ENCODE measurements at places on chromosomes 4 and X.

DNA sequence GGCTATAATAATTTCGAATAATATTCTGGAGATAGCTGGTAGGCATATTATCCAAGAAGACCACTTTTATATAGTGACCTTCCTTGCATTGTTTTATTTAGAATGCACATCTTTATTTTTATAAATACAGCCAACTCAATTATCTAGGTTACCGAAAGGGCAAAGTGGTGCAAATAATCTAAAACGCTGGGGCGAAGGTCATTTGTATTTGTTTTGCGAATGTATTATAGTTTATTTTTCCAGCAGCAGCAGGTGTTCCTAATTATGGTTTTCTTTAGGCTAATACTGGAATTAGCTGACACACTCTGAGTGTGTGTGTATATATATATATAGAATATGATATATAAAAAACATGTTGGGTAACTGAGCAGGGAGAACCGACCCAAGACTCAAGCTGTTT is 48.1 kb upstream of the RAP2C start:
- DNase-seq = no peak

DNA sequence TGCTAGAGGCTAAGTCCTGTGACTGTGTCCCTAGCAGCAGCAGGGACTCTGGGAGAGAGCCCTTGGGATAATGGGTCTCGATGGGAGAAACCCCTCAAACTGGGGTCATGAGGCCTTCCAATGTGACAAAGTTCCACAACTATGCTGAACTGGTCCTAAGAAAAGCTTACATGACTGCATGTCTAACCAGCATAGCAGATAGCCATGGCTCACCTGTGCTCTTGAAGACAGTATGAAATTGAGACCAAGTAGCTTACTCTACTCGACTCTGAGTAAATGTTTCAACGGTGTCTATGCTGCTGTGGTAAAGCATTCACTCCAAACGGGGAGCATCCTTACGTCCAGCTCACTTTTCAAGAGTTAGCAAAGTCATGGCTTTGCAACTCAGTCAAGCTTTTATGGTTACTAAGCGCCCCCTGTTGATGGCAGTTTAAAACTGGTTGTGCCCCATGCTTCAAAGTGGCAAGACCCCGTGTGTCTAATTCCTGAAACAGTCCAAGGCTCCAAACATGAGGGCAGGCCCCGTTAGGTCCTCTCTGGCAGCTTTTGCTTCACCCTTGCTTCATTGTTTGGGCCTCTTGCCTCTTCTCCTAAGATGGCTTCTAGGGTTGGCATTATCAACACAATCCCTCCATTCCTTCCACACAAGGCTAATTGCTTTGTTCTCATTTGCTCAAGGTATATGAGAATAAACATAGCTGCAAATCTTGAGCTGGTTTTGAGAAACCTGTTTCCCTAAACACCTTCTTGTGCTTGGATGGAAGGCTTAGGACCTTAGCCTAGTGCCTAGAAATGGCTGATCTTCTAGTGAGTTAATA is 46.6 kb downstream of the CCNG2 start:
- peak; percentile 79 for DNase-seq

GRCh38 chrX:93598076-93598475 is 75.3 kb downstream of the NAP1L3 start:
- no peak for DNase-seq

- DNase-seq = no peak
Measured at GRCh38 chrX:24214568-24214967, 65.0 kb downstream of the ZFX start.

DNA sequence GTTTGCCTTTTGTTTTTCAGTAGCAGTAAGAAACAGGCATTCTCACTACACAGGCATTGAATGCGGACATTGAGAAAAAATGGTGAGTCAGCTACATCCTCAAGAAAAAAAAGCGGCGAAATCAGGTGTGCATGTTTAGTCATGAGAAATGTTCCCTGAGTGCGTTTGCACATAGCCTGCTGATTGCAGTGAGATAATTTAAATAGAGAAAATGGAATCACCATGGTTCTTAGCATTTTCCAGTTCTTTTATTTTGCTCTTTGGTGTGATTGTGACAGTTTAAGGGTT is 54.1 kb upstream of the CLDN34 start:
- DNase-seq = no peak

GRCh38 chr4:159983082-159983481 is 880.2 kb downstream of the RAPGEF2 start:
- no peak for DNase-seq

GRCh38 chr4:24836661-24837242 is 41.4 kb downstream of the SOD3 start:
- DNase-seq = no peak

DNA sequence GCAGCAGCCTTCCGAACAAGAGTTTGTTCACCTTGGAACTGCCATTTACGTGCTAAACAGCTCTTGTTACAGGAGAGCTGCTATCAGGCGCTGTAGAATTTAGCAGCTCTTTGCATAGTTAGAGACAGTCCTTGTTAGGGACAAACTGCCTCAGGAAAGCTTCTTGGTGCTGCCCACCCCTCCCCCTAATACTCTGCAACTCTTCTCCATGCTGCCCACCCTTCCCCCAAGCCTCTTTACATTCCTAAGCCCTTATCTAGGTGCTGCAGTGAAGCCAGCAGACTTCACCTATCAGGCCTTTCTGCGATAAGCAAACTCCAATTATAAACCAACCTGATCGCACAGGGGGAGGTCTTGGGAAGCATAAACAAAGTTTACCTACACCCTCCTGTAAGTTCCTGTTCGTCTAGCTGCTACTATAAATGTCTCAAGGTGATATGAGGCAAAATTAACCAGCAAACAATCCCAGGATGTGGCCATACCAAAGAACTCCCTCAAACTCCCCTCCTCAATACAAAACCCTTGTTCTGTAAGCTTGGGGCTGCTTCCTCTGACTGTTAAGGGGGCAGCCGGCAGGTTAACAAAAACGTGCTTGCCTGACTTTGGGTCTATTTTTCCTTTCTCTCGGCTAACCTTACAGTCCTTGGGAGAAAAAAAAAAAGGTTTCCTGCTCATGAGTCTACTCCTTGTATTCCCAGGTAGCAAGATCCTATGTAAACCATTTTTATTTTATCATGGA is 74.0 kb upstream of the GC start:
- DNase-seq = no peak

- DNase-seq = no peak
Measured at GRCh38 chr4:101813604-101814003, 23.1 kb downstream of the BANK1 start.

DNA sequence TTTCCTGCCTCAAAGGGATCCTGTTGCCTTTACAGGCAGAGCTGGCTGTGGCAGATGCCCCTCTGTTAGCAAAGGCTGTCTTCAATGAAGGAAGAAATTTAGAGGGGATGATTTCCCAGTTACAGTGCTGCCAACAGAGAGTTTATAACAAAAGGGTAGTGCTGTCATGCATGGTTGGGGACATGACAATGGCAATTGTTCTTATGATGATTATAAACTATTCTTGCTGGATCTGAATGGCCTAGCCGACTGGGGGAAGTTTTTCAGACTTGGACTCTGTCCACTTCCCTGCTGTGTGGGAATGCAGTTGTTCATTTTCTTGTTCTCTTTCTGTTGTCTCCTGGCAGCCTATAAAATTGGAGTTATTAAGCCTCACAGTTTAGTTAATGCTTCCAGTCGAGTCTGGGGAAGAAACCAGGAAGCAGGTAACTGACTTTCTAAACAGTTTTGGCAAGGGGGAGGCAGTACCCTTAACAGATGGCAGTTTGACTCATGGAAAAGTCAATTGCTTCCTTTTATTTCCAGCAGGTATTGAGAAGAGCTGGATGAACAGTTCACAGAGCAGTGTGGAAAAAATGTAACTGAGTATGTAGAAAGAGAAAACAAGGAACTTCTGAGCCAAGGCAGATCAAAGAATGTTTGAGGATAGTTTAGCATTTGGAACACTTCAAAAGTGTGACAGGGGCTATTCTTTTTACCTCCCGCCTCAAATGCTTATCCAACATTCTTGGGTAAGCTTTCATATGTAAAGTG is 582.6 kb downstream of the RAPGEF2 start:
- no peak for DNase-seq

- DNase-seq = no peak
Measured at GRCh38 chr4:48226199-48226598, 43.4 kb downstream of the TEC start.

- DNase-seq = no peak
Measured at GRCh38 chrX:106150701-106151100, 17.4 kb upstream of the PWWP3B start.

DNA sequence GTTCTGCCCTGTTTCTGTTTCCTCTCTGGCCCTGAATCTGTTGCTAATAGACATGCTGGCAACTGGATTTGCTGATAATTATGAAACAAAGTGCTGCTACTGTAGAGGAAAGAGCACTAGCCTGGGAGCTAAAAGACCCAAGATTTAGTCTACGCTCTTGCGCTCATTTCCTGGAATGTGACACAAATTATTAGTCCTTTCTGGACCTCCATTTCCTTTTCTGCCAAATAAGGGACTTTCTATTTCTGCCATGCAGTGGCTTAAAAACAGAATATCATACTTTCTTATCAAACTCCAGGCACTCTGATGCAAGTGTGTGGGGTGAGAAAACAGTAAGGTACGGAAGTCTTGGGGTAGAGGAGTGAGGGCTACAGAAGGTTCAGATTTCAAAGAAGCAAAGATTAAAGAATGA is 48.3 kb upstream of the GPR174 start:
- DNase-seq = no peak

DNA sequence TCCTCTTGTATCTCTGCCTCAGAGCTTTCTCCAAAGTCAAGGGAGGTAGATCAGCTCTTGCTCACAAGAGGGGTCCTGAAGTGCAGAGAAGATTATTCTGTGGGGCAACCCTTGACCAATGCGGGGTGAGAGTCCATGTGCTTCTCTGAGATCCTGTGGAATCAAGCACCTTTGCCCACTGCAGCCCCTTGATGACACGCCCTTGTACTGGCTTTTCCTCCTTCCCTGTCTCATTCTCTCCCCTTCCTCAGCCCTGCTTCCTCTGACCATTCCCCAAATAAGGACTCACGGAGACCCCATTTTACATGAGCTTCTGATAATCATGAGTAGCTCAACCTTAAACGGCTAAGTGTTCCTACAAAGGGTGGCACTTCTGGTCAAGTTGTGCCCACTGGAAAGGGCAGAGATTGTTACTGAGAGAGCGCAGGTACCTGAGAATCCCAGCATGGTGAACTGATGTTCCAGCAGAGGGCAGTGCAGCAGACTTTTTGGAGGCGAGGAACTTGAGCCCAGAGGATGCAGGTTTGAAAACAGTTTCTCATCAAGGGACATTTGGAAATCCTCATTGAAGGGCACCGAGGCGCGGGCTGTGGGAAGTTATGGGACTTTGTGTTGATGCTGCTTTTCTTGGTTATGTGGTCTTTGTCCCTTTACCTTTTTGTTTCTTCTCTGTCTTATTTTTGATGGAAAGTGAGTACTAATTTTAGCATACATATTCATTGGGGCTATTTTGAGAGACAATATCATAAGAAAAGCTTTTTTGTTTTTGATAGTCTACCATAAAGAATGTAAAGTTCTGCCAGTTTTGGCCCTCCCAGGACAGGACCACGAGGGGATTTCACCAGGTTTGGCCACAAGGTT is 201.3 kb downstream of the RBM46 start:
- peak; percentile 76 for DNase-seq

- DNase-seq = no peak
Measured at GRCh38 chr4:117654079-117654478, 380.2 kb upstream of the NDST3 start.

DNA sequence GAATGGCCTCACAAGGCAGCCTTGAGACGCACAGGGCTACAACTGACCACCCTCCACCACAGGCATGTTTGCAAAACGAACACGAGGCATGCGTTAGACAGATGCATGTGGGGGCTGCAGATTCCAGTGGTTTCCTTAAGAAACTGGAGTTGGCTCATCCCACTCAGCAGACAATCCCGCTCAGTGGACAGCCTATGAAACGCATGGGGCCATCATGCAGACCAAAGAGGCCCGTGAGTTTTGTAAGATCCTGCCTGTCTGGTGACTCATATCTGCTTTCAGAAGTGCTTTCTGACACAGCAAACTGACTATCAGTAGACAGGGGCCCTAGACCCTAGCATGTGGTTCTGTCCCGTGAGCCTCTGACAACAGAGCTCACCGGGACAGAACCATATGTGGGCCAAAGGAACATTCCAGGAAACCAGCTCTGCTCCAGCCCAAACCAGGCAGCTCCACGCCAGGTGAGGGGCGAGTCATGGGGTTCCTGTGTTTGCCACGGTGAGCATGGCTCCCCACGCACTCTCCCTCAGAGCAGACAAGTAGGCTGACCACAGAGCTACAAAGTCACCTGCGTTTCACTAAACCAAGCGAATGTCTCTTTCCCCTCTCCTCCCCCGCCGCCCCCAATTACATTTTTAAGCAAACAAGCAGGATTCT is 74.4 kb downstream of the MTMR1 start:
- DNase-seq = peak; percentile 63

GRCh38 chr4:169234137-169234855 is 36.5 kb downstream of the SH3RF1 start:
- DNase-seq = no peak

- DNase-seq = peak; percentile 43
Measured at GRCh38 chrX:153969904-153970356, 1.7 kb downstream of the HCFC1 start.

DNA sequence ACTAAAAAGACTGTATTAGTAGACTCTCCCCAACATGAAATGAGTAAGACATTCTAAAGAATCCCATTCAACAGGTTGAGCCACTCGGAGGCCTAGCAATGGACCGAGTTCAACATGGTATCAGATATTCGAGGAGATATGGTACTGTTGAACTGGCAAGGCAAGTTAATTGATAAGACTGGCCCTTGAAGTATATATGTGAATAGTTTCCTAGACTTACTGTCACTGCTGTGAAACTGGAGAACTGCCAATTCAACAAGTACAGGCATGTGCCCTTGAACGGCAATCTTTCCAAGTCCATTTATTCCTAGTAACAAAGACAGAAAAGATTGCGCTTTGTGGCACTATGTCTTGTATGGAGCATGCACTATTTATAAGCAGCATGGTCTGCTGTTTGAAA is 24.4 kb downstream of the FAT1 start:
- no peak for DNase-seq

- DNase-seq = peak; percentile 25
Measured at GRCh38 chrX:153944140-153944799, at the start of gene RENBP. RENBP (minus strand) TSS chrX:153944643; CDS start chrX:153944610, 33 bp downstream.

GRCh38 chr4:182918044-182918607 is 940 bp upstream of the DCTD start:
- DNase-seq = no peak

DNA sequence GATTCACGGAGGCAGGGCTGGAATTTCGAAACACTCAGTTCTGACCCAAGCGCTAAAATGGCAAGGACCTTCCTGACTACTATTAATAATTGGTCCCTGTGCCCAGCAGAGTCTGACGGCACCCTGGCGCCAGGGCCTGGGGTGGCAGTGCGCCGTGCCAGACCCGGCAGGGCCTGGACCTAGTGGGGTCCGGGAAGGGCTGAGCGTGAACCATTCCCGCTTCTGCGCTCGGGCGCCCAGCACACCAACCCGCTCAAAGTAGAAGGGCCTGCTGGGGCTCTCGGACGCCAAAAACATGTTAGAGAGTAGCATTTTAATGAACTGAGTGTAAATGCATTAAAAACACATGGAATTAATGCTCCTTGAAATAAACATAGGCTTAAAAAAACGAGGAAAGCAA is 346.7 kb upstream of the SFRP2 start:
- no peak for DNase-seq

Measured in GM03348 (cell line).